CD4-positive, alpha-beta T cell (primary cell): ENCODE measurements at places on chromosomes 12 and 14.

DNA sequence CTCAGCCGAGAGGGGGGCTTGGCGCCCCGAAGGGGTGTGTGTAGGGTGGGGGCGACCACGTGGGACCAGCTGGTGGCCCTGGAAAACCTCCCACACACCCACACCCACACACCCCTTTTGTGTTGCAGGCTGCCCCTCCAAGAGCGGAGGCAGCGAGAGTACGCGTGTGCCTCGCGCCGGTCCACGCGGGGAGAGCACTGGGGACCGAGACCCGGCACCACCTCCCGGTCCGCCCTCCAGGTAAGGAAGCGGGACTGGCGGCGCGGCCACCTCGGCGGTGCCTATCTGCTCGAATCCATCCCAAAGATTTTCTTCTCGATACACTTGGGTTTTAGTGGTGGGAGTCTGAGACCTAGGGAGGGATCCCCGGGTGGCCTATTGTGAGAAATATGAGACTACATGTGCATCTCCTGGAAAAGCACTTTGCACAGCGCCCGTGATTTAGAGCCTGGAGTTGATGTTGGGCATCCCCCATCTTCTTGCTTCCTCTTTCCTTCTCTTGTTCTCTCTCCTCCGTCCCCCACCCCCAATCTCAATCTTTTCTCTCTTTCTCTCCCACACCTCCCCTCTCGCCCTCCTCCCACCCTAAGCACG lies 393 bp downstream of the SYT1 start:
- DNase-seq = no peak

DNA sequence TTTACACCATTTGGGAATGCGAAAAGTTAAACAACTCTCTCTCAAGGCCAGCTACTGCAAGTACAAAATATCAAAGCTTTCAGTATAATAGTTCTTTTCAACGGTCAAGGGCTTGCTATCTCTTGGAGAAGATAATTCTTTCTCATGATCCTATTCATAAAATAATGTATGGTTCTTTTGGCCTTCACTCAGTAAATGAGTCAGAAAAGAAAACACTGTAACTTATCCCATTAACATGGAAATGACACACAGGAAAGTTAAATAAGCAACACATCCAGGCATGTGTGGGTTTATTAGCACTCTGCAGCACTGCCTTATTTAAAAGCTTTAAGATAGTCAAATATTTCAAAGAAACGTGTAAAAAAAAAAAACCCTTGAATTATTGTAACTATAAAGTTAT lies 36.9 kb downstream of the ZFC3H1 start:
- DNase-seq = no peak

DNA sequence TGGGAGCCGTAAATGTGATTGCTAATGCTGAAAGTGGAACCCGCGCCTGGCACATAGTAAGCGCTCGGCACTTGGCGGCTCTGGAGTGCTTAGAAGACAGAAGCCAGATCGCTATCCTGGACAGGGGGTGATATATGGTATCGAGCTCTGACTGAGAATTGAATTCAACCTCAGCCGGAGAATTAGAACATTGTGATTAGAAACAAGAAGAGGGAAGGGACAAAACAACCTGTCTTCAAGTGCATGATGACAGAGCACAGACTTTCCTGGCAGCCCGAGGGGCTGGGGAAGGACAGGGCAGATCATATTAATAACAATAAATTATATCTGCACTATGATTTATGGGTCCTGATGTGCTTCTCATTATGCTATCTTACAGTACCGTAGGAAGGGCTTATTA lies 66.9 kb upstream of the TBX3 start:
- DNase-seq = no peak

GRCh38 chr14:65588426-65589140 lies 176.1 kb downstream of the FUT8 start:
- no peak for DNase-seq

GRCh38 chr12:52873832-52874572 lies 25.2 kb upstream of the KRT78 start:
- peak; percentile 55 for DNase-seq

GRCh38 chr12:89225808-89226411 lies 126.4 kb downstream of the DUSP6 start:
- peak; percentile 33 for DNase-seq

GRCh38 chr12:1369938-1370500 lies 224.4 kb downstream of the FBXL14 start:
- DNase-seq = no peak

DNA sequence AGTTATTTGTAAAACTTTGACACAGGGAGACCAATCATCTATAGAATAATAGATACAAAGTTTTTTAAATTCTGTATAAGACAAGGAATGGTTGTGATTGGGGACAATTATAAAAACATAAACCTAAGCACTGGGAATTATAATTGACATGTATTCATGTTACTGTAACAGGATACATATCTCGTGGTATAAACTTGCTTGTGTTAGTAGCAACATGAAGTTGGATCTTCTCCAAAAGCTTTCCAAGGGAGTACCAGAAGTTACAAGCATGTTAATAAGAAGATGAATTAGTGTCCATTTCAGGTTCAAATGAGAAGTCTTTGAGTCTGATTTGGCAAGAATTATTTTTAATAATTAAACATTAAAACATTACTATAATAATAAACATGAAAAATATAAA lies 42.2 kb downstream of the CDKL1 start:
- no peak for DNase-seq
